ENCODE measurements at places on chromosomes 4 and X.

DNA sequence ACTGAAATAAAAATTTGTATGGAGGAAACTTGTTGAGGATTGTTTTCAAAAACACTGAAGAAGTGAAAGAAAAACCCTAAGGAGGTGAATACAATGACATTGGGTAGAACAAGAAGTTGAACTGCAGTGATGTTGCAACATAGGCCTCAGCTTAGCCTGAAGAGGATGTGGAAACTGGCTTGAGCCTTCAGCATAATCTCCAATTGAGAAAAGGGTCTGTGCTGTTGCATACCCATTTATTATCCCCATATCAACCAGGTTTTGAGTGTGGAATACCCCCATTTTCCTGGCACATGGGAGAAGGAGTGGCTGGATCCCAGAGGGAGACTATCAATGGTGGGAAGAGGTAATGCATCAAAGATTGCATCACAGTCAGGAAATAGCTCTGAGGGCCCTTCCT is 695.0 kb upstream of the HS3ST1 start:
- no peak for DNase-seq

GRCh38 chrX:38117485-38117884 is 103.2 kb downstream of the SRPX start:
- no peak for DNase-seq

- DNase-seq, result no peak
Observed at GRCh38 chrX:153379508-153379907, 21.6 kb downstream of the PNMA6E start.

DNA sequence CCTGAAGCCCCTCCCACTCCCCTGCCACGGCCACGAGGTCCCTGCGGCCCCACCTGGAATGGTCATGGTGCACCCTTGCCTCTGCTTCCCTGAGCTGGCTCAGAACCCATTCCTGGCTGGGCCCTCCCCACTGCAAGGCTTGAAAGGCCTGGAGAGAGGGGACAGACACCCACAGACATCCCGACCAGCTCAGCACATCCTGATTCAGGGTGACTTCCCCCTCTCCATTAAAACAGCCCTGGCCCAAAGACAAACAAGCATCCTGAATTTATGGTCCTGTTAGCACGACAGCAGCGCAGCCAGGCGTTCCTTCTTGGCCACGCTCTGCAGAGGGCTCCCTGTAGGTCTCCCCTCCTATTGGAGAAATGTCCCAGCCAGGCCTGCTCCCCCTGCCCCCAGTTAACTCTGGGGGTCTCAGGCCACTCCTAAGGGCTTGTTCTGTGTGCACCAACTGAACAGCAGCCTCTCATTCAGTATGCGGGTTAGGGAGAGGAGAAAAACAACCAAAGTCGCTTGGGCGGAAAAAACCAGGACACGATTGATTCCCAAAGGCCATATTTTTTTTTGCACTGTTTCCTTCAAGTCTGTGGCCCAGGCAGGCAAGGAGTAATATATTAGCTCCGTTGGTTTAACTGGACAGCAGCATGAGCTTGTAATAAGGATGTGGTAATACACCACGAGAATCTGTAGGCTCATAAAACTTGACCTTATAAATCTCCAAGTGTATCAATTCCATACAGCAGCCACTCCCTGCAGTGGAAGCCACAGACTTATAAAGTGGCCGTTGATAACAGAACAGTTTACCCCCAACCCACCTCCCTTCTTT is 106.7 kb upstream of the MSX1 start:
- DNase-seq, result no peak

GRCh38 chr4:44583393-44583792 is 68.0 kb downstream of the YIPF7 start:
- DNase-seq, result no peak

- DNase-seq, result no peak
Observed at GRCh38 chr4:2887343-2887742, 43.7 kb downstream of the ADD1 start.

DNA sequence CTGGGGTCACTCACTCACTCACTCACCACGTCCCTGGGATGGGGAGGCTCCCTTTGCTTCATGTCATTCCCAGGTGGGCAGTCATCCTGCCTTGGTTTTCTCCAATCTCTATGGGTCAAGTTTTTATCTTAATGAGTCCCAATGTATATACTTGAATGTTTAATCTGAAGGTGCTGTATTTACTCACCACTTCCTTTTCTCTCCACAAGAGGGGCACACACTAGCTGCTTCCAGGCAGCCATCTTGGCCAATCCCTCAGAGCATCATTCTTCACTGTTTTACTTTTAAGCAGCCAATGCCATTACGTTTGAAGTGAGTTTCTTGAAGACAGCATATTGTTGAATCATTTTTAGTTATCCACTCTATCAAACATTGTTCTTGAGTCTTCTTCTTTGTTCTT is 153.4 kb upstream of the ARSJ start:
- DNase-seq, result no peak

GRCh38 chr4:154868414-154869194 is 87.5 kb downstream of the RBM46 start:
- DNase-seq, result no peak

- no peak for DNase-seq
Observed at GRCh38 chrX:154409222-154409871, at the start of gene DNASE1L1. DNASE1L1 (minus strand) TSS chrX:154409254; CDS start chrX:154405568, 3,686 bp downstream.

DNA sequence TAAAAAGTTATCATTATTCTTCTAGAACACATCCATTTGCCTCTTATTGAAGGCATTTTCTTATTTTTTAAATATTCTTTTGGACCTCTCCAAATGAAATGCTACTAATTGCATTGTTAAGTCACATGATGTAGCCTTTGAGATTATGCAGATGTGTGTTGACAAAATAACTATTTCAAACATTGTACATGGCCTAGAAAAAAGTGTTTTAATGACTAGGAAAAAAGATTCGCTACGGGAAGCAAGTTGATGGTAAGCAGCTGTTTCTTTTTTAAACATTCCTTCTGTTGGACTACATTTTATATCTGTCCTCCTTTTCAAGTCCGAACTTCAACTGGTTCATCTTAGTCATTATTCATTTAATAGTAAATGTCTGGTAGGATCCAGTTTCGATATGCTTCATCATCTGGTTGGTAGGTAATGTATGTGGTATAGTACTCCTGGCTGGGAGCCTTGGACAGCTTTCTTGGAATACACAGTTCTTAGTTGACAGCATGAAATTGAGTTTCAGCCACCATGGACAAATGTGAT is 34.3 kb upstream of the GUCY1A1 start:
- DNase-seq, result no peak

- no peak for DNase-seq
Observed at GRCh38 chr4:1014291-1015167, 3.1 kb downstream of the FGFRL1 start.

DNA sequence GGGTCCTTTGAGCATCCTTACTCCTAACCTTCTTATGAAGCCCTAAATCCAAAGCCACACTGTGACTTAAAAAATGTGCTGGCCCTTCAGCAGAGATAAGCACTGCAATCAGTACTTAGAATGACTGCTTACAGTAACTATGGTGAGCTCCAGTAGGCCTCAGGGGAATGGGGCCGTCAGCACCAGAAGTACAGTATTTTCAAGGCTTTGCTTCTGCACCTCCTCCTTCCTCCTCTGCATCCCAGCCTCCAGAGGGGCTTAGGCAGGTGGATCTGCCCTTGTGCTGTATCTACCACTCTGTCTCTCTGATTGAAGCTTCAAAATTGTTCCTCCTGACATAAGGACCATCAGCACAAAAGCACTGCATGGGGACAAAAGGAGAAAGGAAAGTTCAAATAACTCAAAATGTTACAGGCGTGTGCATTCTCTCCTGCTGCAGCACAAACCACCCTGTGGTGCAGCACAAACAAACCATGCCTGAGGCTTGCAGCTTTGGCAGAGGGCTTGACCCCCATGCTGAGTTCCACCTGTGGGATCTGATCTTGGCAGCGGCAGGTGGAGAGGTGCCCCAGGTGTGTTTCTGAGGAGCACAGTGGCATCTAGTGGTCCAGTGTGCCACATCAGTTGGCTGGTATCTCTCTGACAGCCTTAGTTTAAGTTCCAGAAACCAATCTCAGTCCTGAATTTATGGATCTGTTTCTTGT is 164.7 kb downstream of the SOWAHB start:
- no peak for DNase-seq

DNA sequence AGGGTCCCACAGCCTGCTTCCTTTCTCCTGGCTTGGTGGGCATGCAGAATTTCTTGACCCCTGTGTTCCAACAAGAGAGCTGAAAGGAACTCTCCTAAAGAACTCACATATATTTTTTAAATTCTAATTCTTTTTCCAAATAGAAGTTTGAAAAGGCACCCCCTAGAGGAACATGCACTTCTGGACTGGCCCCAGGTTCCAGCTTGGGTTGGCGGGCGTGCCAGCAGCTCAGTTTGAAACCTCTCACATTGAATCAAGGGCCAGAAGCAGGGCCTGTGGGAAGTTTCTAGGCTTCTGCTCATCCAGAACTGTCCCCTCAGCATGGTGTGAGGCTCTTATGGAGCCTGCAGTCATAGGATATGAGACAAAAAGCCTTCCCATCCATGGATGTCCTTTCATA is 132.6 kb downstream of the ATG4A start:
- no peak for DNase-seq

GRCh38 chr4:5478697-5479096 is 229.7 kb downstream of the EVC2 start:
- no peak for DNase-seq

- no peak for DNase-seq
Observed at GRCh38 chr4:184294606-184295133, 77.0 kb upstream of the ENPP6 start.

GRCh38 chr4:42293967-42294813 is 103.1 kb upstream of the SHISA3 start:
- no peak for DNase-seq

GRCh38 chr4:186845137-186845842 is 121.6 kb upstream of the FAT1 start:
- DNase-seq, result no peak

DNA sequence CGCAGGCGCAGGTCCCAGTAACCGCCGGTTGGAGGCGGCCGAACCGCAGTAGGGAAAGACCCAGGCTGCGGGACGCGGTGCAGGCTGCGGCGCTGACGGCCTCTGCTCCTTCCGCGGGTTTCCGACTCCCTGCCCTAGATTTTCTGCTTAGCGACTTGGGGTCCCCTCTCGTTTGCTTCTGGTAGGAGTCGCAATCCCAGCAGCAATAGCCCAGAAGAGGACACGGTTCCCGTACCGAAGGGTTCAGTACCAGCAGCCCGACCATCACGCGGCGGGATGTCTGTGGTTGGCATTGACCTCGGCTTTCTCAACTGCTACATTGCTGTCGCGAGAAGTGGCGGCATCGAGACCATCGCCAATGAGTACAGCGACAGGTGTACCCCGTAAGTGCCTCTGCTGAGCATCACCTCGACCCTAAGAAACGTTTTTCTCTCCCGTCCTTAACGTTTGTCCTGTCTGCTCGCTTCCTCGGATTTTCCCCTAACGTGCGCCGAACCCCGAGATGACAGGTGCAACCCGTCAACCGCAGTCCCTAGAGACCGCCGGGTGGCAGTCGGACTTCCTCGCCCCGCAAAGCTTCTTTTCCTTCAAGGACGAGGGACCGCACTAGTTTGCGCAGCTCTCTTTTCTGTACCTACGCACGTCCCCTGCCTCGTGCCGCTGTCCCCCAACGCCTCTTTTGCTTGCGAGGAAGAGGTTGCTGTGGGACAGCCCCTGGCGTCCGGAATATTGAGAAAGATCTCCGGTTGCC is at the start of gene HSPA4L:
TSS of gene HSPA4L (plus strand) at position 48 of the 751 bp plus-strand sequence. CDS start at position 277, 229 bp downstream.
- peak; percentile 19 for DNase-seq

DNA sequence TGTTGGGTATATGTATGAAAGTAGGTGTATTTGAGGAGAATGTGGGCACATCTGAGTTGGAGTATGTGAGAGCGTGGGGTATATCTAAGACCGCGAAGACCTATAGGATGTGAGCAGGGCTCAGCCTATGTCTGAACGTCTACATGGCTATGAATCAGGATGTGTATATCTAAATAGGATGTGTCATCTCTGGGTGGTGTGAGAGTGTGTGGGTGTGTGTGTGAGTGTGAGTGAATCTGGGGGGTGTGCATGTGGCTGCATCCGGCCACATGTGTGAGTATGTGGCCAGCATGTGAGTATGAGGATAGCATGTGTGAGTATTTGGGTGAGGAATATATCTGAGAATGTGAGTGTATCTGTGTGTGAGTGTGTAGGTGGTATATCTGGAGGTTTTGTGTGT is 7.7 kb downstream of the GPR173 start:
- DNase-seq, result no peak

DNA sequence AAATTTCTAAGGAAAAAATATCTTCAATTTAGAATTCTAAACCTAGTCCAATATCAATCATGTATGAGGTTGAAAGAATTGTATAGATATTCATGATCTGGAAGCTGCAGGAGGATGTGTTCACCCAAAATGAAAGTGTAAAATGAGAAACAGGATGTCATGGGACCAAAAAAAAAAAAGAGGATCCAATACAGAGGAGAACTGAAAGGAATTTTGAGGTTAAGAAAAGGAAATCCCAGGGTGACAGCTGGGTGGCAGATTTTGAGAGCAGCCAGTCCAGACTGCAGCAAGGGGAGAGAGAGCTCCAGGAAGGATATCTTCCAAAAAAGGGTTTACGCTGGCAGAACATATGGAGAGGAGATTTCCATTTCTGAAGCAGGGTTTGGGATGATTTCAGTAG is 38.9 kb downstream of the TLR10 start:
- DNase-seq, result no peak

- peak; percentile 17 for DNase-seq
Observed at GRCh38 chr4:125316401-125316790, 1.6 kb downstream of the FAT4 start.

DNA sequence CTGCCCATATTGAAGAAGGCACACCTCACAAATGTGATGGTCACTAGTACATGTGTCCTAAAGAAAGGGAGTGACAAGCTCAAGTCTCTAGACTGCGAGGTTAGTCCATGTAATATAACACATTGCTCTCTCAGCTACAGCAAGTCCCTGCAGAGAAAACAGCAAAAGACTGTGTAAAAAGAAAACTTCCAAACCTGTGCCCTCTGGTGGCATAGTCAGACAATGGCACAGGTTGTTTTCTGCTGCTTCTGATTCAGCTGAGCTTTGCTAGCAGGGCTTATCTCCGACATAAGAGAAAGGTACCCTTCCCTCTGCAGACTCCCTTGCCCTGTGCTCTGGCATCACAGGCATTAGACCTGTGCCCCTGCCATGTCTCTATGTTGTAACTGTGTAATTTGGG is 1.4 kb upstream of the SERPINA7 start:
- no peak for DNase-seq

GRCh38 chrX:110836001-110836400 is 40.4 kb upstream of the CHRDL1 start:
- no peak for DNase-seq
